ENCODE measurements at places on chromosomes 11 and 22.

DNA sequence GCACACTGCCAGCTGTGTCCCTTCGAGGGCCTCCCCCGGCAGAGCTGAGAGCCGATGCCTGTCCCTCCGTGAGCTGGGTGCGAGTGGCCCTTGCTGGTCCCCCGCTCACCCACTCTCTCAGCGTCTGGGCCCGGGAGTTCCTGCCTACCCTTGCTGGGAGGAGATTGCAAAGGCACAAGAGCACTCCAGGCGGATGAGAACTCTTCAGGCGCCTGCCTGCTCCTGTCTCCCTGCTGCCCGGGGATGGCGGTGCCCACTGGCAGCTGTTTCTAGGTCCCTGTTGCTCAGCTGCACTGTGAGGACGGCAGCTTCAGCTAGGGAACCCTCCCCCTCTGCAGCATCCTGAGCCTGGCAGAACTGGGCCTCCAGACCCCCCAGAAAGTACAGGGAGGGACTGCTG is 61.1 kb downstream of the FLRT1 start:
- no peaks in the 10 kb centered on the region for H3K27me3 ChIP-seq
- no peaks in the 10 kb centered on the region for H3K4me1 ChIP-seq
- H3K36me3 ChIP-seq, result no peaks in the 10 kb centered on the region

- H3K27ac ChIP-seq, result no peak overlapping the region
- no peak overlapping the region for H3K4me3 ChIP-seq
- peaks cover 4% of the 10 kb centered on the region for H3K4me1 ChIP-seq
- no peak for DNase-seq
- no peaks in the 10 kb centered on the region for H3K36me3 ChIP-seq
Observed at GRCh38 chr22:46171940-46172339, 21.6 kb downstream of the PPARA start.

DNA sequence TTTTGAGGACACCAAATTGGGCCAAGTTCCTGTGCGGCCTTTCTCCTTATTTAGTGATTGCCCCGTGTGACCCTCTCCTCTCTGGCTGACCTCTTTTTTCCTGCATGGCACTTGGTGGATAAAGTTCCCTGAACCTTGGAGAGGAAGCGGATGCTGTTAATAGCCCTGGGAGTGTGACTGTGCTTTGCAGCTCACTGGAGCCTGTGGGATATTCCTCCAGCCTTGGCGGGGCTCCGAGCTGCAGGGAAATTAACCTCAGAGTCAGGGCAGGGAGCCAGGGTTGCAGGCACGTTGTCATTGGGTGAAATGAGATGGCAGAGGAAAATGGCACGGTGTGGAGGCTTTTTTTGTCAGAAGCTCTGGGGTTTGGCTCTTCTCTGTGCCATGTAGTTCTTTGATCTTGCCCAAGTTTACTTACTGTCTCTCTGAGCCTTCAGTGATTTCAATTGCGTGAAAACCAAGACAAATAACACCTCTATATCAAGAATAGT is 965 bp downstream of the OR9Q1 start:
- H3K4me3 ChIP-seq, result no peak overlapping the region
- H3K27me3 ChIP-seq, result no peaks in the 10 kb centered on the region
- H3K27ac ChIP-seq, result no peak overlapping the region
- DNase-seq, result no peak

GRCh38 chr11:43931717-43932039 is 10.8 kb upstream of the C11orf96 start:
- no peak overlapping the region for H3K4me3 ChIP-seq
- H3K27ac ChIP-seq, result no peak overlapping the region
- H3K36me3 ChIP-seq, result no peaks in the 10 kb centered on the region
- H3K4me1 ChIP-seq, result no peaks in the 10 kb centered on the region

GRCh38 chr11:15821451-15821850 is 534.9 kb downstream of the SOX6 start:
- no peaks in the 10 kb centered on the region for H3K36me3 ChIP-seq
- H3K4me3 ChIP-seq, result no peak overlapping the region
- no peak overlapping the region for H3K27ac ChIP-seq
- DNase-seq, result no peak
- H3K4me1 ChIP-seq, result no peaks in the 10 kb centered on the region

- no peaks in the 10 kb centered on the region for H3K27me3 ChIP-seq
- peaks cover 11% of the 10 kb centered on the region for H3K4me1 ChIP-seq
- no peak overlapping the region for H3K4me3 ChIP-seq
- H3K27ac ChIP-seq, result no peak overlapping the region
Observed at GRCh38 chr11:2952290-2952689, 23.1 kb upstream of the PHLDA2 start.

- H3K36me3 ChIP-seq, result no peaks in the 10 kb centered on the region
- H3K4me3 ChIP-seq, result no peak overlapping the region
- peaks cover 14% of the 10 kb centered on the region for H3K4me1 ChIP-seq
- H3K27me3 ChIP-seq, result no peaks in the 10 kb centered on the region
Observed at GRCh38 chr11:44944853-44945235, 5.8 kb downstream of the TP53I11 start.

DNA sequence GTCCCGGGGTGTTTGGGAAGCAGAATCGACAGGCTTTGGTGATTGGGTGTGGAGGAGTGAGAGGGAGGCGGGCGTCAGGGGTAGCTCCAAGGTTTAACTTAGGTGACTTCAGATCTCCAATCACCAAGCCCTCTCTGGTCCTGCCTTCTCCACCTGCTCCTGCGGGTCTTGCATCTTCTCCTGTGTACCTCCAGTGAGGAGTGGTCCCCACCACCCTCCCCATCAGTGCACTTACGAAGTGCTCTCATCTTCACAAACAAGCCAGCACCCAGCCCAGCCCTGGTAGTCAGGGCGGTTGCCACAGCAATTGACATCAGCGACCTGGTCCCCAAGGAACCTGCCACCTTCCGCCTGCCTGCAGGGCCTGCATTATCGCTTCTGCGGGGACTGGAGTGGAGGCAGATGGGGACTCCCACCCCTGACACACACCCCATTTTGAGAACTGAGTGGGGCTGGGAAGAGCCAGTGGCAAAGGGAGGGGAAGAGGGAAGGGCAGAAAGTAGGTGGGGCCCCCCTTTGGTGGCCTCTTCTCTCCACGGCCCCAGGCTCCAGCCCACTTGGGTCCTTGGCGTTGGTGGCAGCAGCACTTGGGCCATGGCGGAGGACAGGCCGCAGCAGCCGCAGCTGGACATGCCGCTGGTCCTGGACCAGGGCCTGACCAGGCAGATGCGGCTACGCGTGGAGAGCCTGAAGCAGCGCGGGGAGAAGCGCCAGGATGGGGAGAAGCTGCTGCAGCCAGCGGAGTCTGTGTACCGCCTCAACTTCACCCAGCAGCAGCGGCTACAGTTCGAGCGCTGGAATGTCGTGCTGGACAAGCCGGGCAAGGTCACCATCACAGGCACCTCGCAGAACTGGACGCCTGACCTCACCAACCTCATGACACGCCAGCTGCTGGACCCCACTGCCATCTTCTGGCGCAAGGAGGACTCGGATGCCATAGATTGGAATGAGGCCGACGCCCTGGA is at the start of gene OMP:
Gene OMP, plus strand, starts transcription at position 595 of the 965 bp plus-strand sequence. Its CDS starts 0 bp downstream, at position 595.
- H3K27ac ChIP-seq, result no peak within 1 kb of the TSS
- no peaks in the 10 kb centered on the region for H3K4me1 ChIP-seq
- H3K36me3 ChIP-seq, result no peaks in the 10 kb centered on the region
- no peak for DNase-seq
- no peaks in the 10 kb centered on the region for H3K27me3 ChIP-seq
- H3K4me3 ChIP-seq, result no peak within 1 kb of the TSS

- no peaks in the 10 kb centered on the region for H3K4me1 ChIP-seq
- no peak overlapping the region for H3K27ac ChIP-seq
- H3K27me3 ChIP-seq, result no peaks in the 10 kb centered on the region
- no peak overlapping the region for H3K4me3 ChIP-seq
- DNase-seq, result no peak
Observed at GRCh38 chr22:47515384-47516125, 753.1 kb downstream of the TBC1D22A start.

DNA sequence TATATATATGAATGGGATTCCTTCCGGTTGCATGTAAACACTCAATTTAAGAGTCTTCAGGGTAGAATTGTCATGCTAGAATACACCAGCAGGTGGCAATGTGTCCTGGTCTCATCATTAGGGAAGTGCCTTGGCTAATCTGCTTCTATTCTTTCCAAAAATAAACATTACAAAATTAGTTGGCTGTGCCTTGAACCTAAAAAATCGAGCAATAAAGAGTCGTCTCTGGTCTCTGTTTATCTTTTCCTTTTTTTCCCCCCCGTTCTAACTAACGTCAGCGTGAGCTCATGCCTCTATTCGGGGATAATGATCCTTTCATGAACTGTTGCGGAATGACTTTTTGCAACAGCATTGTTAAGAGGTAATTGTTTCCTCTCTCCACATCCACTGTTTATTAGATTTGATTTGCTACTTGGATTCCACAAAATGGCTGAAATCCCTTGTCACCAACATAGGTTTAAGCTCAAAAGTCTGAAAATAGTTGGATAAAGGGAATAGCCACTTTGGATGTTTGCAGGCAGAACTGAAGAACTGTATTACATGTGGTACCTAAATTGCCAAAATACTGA is 1.2 kb upstream of the ARHGEF12 start:
- H3K4me1 ChIP-seq, result peaks cover 39% of the 10 kb centered on the region
- H3K4me3 ChIP-seq, result peak overlapping the region; percentile 64
- H3K27ac ChIP-seq, result peak overlapping the region; percentile 54
- H3K27me3 ChIP-seq, result peaks cover 12% of the 10 kb centered on the region
- no peaks in the 10 kb centered on the region for H3K36me3 ChIP-seq

DNA sequence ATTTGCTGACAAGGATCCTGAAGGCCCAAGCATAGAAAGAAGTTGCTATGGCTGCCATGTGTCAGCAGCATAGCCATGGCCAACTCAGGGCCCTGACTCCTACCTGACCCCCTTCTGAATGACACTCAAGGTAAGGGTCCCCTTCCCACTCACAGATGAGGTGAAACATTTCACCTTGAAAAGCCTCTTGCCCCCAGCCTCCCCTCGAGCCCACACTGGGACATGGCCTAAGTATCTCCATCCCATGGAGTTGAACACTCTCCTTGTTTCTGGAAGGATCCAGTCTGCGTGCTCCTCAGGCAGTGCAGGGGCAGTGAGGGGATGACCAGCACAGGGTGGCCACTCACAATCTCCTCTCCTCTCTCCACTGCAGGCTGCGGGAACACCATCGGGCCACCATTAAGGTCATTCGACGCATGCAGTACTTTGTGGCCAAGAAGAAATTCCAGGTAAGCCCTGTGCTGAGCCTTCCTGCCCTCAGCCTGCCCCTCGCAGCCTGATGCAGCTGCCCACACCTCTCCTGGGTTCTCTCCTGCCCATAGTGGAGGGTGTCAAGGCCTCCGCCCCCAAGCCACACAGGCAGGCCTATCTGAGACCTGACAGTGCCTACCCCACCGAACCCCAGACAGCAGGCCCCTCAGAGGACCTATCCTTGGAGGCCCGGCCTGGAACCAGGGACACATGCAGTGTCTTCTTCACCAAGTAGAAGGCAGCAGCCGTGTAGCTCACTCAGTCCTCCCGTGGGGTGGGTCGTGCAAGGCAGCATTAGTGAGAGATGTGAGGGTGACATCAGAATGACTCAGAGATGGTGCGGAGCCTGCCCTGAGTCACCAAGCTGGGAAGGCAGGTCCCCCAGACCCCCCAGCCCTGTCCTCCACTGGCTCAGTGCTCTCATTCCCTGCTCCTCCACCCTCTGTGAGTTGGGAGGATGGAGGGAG is 68.9 kb upstream of the KCNQ1OT1 start:
- no peak overlapping the region for H3K4me3 ChIP-seq
- H3K4me1 ChIP-seq, result no peaks in the 10 kb centered on the region
- H3K27me3 ChIP-seq, result no peaks in the 10 kb centered on the region
- DNase-seq, result no peak

- no peak overlapping the region for H3K27ac ChIP-seq
- peaks cover 4% of the 10 kb centered on the region for H3K27me3 ChIP-seq
- H3K36me3 ChIP-seq, result no peaks in the 10 kb centered on the region
- H3K4me1 ChIP-seq, result peaks cover 5% of the 10 kb centered on the region
- DNase-seq, result no peak
Observed at GRCh38 chr11:8080069-8080670, 841 bp upstream of the TUB start.

GRCh38 chr11:44950031-44950624 is 555 bp downstream of the TP53I11 start:
- H3K4me1 ChIP-seq, result peaks cover 20% of the 10 kb centered on the region
- no peaks in the 10 kb centered on the region for H3K27me3 ChIP-seq
- DNase-seq, result no peak
- no peak overlapping the region for H3K4me3 ChIP-seq

- peaks cover 46% of the 10 kb centered on the region for H3K4me1 ChIP-seq
- no peaks in the 10 kb centered on the region for H3K27me3 ChIP-seq
- no peak for DNase-seq
- H3K27ac ChIP-seq, result peak overlapping the region; percentile 8
- H3K4me3 ChIP-seq, result peak overlapping the region; percentile 17
Observed at GRCh38 chr11:35215945-35216344, 77.0 kb downstream of the CD44 start.

GRCh38 chr22:29003975-29004646 is 57.5 kb downstream of the C22orf31 start:
- no peaks in the 10 kb centered on the region for H3K4me1 ChIP-seq
- H3K4me3 ChIP-seq, result no peak overlapping the region
- no peak overlapping the region for H3K27ac ChIP-seq
- no peak for DNase-seq
- H3K27me3 ChIP-seq, result no peaks in the 10 kb centered on the region

GRCh38 chr11:121389651-121390050 is 62.5 kb upstream of the SORL1 start:
- H3K27ac ChIP-seq, result no peak overlapping the region
- DNase-seq, result no peak
- H3K4me1 ChIP-seq, result no peaks in the 10 kb centered on the region

GRCh38 chr11:13680501-13681264 is 12.2 kb downstream of the FAR1 start:
- H3K36me3 ChIP-seq, result no peaks in the 10 kb centered on the region
- no peak overlapping the region for H3K4me3 ChIP-seq
- no peak overlapping the region for H3K27ac ChIP-seq
- peaks cover 2% of the 10 kb centered on the region for H3K4me1 ChIP-seq
- H3K27me3 ChIP-seq, result no peaks in the 10 kb centered on the region

- H3K27me3 ChIP-seq, result no peaks in the 10 kb centered on the region
- H3K4me3 ChIP-seq, result no peak overlapping the region
- no peaks in the 10 kb centered on the region for H3K4me1 ChIP-seq
- no peak overlapping the region for H3K27ac ChIP-seq
- DNase-seq, result no peak
Observed at GRCh38 chr11:131411636-131412035, 41.2 kb downstream of the NTM start.

DNA sequence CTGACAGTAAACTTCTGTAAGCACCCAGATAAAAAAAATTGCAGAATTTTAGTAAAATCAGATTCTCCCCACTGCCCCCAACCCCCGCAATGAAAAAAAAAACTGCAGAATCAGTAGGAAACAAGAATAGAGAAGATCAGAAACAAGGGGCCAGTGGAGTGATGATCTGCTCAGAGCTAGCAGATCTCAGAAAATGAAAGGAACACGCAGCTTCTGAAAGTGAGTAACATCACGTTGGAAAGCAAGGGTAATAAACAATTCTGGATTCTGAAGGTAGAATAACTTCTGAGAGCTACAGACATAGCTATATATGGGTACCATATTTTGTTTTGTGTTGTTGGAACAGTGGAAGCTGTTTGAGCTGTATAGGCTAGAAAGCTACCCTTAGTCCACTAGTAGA is 23.2 kb downstream of the ACAT1 start:
- H3K4me1 ChIP-seq, result peaks cover 4% of the 10 kb centered on the region
- H3K4me3 ChIP-seq, result no peak overlapping the region
- DNase-seq, result no peak
- H3K27ac ChIP-seq, result no peak overlapping the region
- no peaks in the 10 kb centered on the region for H3K27me3 ChIP-seq

- H3K4me1 ChIP-seq, result no peaks in the 10 kb centered on the region
- no peak overlapping the region for H3K27ac ChIP-seq
- no peaks in the 10 kb centered on the region for H3K27me3 ChIP-seq
- H3K36me3 ChIP-seq, result no peaks in the 10 kb centered on the region
Observed at GRCh38 chr11:122362381-122362780, 246.4 kb upstream of the BLID start.

- no peak overlapping the region for H3K4me3 ChIP-seq
- DNase-seq, result no peak
- H3K27ac ChIP-seq, result no peak overlapping the region
- no peaks in the 10 kb centered on the region for H3K27me3 ChIP-seq
Observed at GRCh38 chr11:97567801-97568200, 1178.0 kb downstream of the JRKL start.
